ENCODE measurements at places on chromosomes 7 and 10.

DNA sequence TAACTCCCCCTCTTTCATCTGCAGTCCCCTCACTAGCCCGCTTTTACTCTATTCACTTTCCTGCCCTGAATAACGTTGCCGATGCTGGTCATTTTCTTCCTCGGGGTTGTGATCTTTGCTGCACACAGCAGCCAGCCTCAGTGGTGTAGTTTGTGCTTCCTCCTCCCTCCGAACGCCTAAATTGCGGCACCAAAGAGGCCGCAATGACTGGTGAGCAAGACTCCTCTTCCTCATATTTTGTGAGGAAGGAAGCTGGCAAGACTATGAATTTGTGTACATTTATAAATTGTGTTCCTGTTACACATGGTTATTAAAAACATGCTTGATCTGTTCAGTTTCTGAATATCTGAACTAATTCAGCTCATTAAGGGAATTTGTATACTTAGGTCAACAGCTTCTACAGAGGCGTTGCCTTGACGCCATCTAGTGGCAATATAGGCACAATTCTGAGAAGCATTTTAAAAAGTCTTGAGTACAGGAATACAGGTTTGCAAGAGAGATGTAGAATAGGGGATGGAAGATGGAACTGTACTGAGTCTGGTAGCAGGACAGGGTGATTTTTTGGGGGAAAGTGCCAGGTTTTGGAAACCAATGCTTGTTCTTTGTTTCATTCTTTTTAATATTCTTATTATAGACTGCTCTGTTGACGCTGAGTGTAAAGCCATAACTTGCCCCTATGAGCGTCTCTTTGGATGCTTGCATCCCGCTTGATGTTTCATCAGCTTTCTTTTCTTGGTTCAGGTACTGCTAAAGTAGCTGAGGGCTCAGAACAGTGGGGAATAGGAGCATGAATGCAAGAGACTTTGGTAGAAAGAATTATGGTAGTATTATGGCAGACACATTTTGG lies 4.1 kb upstream of the TAS2R5 start:
- peak; percentile 61 for DNase-seq

GRCh38 chr10:129764901-129765663 lies 199.0 kb downstream of the EBF3 start:
- no peak for DNase-seq

- no peak for DNase-seq
Observed at GRCh38 chr7:104978460-104978859, 35.5 kb upstream of the KMT2E start.

DNA sequence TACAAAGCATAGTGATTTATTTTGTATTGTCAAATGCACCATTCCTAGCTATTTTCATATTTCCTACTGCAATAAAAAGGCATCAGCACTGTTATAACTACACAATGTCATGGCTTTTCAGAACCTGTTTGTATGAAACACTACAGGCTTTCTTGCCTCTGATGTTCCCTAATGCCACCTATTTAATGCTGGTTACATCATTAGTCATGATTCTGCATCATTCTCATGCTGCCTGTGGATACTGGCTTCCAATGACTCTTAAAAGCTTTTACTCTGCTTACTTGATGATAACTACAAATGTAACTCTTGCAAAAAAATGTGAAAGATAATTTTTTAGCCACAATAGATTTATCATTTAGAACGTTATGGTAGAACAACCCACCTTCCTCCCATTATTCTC lies 529.4 kb downstream of the HTR7 start:
- no peak for DNase-seq

- DNase-seq = no peak
Observed at GRCh38 chr7:17380736-17381662, 82.5 kb downstream of the AHR start.

- peak; percentile 75 for DNase-seq
Observed at GRCh38 chr10:123007558-123008354, 839 bp downstream of the IKZF5 start.

DNA sequence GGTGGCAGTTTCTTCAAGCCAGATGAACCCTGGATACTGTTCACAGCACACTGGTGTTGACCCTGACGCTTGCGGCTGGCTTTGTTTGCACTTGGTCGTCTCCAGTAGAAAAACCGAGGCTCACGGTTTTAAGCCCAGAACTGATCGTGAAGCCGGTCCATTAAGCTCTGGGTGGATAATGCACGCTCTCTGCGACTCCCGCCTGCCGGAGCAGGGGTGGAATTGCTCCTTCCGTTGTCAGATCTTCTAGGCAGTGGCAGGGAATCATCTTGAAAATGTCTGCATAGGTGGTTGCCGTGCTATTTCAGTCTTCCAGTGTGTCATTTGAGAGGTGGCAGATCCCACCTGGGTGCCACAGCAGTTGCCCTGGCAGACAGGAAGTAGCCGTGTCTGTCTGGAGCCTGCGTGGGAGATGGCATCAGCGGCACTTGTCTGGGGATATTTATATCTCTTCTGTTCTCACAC lies 35.9 kb upstream of the AP5Z1 start:
- peak; percentile 49 for DNase-seq

DNA sequence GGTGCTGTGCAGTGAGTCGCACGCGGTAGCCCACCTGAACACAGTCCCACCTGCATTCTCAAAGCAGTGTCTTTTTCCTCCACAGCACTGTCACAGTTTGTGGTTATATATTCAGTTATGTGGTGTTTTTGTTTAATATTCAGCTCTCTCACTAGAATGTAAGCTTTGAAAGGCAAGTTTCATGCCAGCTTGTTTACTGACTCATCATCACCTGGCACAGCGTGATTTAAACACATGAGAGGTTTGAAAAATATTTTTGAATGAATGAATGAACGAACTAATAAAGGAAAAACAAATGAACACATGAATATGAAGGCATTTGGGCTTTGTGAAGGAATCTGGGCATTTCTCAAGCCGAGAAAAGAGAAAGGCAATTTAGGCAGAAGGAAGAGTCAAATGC lies 51.9 kb upstream of the TM9SF3 start:
- DNase-seq = no peak

DNA sequence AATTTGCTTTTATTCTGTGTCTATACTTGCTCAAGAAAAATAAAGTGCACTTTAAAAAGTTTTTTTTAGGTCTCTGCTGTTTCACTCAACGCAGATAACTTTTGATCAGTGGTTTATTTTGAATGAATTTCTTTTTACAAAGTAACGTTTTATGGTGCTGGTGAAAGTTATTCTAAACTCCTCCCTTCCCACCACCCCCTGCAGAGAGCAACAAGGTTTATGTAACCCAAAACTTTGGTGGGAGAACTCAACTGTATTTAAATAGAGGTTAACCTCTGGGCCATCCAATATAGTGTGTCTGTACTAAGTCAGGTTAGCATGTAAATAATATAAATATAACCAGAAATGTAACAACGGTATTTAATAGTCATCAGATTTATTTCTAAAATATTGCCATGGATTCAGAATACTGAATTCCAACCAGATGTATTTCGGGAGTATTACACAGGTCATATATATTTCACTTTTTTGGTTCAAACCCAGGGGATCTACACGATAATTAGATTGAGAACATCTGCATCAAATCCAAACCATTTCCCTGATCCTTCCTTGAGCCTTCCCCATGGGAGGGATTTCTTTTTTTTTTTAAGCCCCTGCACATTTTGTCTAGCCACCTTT lies 3.9 kb upstream of the CUX1 start:
- no peak for DNase-seq

DNA sequence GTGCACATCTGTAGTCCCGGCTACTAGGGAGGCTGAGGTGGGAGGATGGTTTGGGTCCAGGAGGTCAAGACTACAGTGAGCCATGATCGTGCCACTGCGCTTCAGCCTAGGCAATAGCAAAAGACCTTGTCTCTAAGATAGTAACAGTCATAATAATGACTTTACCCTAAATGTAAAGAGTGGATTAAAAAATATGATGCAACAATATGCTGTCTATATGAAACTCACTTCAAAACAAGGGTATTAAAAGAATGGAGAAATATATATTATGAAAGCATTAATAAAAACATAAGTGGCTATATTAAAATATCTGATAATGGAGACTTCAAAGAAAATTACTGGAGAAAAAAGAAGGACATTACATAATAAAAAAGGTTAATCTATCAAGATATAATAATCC lies 5.7 kb downstream of the GNA12 start:
- no peak for DNase-seq

DNA sequence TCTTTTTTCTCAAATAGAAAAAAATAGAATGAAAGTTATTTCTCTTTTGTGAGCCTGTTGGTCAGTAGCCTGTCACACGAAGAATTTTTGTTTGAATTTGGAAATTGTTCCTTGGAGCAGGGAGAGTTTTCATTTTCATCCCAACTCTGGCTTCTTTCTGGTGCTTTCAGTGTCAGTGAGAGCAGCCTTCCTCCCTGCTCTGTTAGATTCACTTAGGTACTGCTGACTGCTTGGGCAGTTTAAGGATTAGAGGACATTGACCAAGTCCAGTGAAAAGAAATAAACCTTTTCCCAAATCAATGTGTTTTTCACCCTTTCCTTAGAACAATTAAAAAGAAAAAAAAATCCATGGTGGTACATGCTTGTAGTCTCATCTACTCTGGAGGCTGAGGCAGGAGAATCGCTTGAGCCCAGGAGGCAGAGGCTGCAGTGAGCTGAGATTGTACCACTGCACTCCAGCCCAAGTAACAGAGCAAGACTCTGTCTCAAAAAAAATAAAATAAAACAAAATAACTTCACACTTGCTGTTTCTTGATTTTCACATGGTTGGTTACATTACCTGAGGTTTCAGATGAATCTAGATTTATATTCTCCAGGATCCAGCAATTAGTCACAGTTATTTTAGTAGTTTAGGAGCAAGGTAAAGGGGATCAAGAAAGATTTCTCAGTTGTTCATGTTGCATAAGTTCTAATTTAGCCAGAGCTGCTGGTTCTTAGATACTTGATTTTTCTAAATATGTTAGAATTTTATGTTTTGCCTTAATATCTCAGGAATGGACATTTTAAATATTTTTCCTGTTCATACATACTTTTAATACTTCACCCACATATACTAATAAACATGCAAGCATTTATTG lies 63.1 kb downstream of the ZNRF2 start:
- DNase-seq = no peak

DNA sequence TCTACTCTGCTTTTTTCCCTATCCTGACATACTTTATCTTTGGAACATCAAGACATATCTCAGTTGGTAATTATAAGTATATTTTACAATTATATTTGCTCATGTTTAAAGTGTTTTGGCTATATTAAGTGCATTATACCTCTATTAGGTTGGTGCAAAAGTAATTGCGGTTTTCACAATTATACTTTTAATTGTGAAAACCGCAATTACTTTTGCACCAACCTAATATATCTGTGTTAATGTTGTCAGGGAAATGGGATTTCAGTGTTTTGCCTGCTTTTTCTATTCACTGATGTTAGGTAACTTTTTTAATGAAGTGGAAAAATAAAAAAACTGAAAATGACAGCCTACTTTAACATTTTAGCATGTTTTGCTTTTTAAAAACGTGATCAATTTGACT lies 11.6 kb downstream of the SLC26A4 start:
- DNase-seq = no peak

GRCh38 chr10:103433858-103434257 lies 18.3 kb downstream of the CALHM2 start:
- peak; percentile 94 for DNase-seq

DNA sequence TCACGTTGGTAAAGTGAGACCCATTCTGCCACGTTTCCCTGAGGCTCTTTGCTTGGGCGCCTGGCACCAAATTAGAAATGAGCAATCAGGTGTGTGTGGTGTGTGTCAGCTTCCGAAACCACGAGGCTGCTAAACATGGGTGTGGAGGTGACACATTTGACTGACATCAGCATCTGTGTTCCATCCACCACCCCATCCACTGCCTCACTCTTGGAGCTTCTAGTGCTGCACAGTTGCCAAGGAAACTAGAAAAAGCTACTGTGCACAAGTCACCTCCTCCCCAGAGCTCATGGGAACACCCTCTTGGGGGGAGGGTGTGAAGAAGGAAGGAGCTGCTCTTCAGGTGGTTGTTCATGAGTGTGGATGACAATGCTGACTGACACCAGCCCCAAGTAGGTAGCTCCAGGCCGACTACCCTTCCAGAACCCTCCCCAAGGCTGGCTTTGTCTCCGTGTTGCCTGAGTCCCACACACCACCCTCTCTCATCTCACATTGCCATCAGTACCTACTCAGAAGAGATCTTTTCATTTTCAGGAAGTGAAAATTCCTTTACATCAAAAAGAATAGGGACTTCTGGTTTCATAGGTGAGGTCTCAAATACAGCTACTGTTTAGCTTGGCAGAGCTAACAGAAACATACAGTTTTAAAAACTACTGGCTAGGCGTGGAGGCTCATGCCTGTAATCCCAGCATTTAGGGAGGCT lies 152.2 kb downstream of the TMEM178B start:
- DNase-seq = no peak

DNA sequence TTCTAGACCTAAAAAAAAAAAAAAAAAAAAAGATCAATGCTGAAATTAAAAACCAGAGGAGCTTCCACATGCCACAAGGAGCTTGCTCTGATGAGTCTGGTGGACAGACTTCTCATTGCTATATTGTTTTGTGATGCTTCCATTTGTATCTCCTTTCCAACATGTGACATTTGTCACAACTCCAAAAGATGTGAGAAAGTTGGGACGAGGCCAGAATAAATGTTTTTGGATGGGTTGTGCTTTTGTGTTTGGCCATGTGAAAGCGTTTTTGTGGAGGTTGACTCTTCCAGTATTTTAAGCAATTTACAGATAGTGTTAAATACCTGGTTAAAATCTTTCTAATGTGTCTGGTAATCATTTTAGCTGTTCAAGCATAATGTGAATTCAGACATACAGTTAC lies 280.1 kb downstream of the SKAP2 start:
- DNase-seq = no peak

GRCh38 chr7:73879977-73880681 lies 19.2 kb downstream of the TMEM270 start:
- DNase-seq = no peak

DNA sequence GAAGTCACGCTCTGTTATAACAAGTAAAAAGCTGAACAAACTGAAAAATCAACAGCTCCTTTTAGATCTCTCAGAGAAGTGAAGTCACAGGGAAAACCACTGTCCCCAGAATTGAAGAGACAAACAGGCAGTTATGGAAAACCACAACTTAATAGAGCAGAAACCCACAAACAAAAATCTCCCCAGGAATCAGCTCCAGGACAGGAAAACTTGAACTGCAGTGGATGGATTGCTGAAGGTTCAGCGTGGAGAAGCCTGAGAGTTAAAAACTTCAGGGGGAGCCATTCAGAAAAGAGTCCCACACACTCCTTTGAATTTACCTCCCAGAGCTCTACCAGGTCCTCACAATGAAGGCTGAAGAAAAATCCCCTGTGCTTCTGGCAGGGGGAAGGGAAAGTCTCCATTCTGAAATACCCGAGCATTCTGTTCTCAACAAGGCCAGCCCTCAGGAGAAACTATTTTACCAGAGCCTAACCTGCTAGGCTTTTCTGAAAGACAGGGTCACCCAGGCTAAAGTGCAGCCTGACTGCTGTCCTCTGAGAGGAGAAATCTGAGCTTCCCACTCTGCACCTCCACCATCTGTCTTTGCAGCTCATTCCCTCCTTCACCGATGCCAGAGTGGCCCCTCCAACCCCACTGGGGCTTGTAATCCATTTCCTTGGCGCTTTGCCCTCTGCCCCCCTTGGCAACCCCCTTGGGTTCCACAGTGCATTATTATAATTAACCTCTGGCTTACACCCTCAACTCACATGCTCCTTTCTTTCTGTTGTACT lies 65.0 kb upstream of the CCNY start:
- no peak for DNase-seq

Measured in suppressor macrophage treated with lipopolysaccharide for 1 hour (primary cell).